ENCODE measurements at places on chromosomes 1 and 21. TPM values are rescaled to one million over a fixed set of nuclear protein-coding genes. Genes with fewer than 3 reads are reported as not detected.

GREM2 gene
- total RNA-seq = 8.4 TPM

HSPB7 gene
- total RNA-seq = 12.7 TPM

JAM2 gene
- total RNA-seq = 9.5 TPM

DNA sequence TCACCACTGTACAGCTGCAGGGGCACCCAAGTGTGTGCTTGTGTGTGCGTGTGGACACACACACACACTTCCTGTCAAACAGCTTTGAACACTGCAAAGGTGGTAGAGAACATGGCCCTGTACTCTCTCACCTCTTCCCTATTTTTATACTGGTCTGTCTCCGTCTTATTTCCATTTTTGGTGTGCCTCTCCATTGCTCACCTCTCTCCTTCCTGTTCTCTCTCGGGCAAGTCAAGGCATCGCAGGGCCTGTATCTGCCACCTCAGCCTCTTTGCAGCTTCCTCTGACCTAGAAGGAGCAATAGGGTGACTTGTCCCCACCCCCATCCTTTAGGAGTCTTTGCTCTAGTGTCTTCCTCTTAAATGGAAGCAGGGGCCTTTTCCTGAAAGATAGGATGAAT, 2.2 kb downstream of the SMCP start:
- no peak for DNase-seq

DNA sequence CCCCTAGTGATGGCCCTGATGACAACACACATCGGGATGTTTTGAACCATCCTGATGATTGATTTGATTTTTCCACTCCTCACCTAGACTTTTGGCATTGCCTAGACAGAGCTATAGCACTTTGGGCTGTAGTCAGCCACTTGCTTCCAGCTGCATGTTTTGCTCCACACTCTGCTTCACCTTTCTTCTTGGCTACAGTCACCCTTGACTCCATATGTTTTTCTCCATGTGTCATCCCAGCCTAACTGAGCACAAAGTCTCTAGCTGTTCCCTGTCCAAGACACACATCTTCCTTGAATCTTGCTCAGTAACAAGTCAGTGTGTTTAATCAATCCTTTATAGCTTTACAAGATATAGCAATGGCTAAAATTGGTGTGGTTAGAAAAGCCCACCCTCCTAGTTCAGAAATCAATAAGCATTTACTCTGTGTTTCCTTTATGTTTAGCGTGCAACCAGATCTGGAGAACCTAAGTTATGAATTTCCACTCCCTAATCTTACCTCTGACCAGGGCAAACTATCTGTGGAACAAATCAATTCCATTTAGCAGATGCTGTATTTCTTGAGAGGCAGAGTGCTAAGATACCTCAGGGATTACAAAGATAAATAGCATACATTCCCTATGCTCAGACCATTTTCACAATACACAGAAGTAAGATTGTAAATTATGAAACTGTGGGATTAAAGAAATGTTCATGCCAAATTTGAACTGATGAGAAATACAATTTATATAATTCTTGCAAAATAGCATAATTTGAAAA, 98.4 kb upstream of the LYPLAL1 start:
- no peak for DNase-seq

- DNase-seq = no peak
These were observed 56.3 kb downstream of the PALMD start for GRCh38 chr1:99702221-99702620.

- DNase-seq = no peak
These were observed 1705.3 kb downstream of the NCAM2 start for GRCh38 chr21:22703521-22703920.

DNA sequence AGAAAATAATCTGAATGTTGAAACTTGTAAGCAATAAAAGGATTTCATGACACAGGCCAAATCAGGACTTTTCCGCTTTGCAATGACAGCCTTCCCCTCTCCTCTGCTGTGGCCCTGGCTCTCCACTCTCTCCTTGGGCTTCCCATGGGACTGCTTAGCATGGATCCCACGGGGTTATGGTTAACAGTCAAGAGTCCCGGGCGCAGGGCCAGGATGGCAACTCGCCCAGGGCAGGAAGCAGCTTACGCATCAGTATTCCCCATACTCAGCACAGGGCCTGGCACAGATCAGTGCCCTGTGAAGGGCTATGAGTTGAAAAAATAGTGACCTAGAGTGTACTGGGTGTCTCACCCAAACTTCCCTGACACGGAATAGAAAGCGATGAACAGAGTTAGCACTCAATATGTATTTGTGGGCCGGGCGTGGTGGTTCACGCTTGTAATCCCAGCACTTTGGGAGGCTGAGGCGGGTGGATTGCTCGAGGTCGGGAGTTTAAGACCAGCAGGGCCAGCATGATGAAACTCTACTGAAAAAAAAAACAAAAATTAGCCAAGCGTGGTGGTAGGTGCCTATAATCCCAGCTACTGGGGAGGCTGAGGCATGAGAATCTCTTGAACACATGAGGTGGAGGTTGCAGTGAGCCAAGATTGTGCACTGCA, 29.1 kb upstream of the GRHL3 start:
- DNase-seq = peak; percentile 88
